ENCODE measurements at places on chromosomes 12 and 14. TPM values are rescaled to one million over a fixed set of nuclear protein-coding genes. Genes with fewer than 3 reads are reported as not detected.

DNA sequence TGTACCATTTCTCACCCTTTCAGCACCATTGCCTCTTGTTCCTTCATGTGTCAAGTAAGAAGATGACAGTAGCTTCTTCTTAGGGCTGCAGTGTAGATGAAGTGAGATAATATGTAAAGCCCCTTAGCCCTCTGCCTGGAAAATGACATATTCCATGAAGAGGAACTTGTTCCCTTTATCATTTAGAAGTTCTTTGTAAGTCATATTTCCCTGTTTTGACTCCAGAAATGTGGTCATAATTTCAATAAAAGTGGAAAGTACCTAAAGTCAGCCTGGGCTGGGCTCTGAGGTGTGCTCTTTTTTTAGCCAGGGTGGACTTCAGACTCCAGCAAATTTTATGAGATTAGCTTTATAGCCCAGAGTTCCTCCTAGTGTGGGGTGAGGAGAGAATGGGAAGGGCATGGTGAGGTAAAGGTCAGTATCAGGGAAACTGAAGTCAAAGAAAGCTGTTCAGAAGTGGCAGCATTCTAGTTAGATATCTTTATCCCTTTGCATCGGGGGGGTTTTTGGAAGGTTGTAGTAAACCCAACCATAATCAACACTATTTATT lies 92.5 kb downstream of the TMCC3 start:
- DNase-seq: no peak

DNA sequence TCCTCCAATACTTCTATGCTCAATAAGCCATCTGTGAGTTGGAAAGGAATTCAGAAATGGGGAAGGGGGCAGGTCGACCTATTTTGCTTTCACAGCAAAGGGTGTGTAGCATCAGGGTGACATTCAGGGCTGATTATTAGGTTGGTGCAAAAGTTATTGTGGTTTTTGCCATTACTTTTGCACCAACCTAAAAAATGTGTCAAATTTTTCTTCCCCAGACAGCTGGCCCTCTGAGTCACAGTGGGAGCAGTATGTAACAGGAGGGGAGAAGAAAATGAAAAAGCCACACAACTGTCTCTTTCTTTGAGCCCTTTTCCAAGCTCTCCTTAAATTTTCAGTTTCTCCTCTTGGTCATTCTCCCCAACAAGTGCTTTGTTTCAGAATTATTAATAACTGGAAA lies 47.1 kb upstream of the GZMB start:
- no peak for DNase-seq

Gene B3GNT4
- total RNA-seq: 9.1 TPM

GRCh38 chr14:62558451-62558850 lies 486.8 kb downstream of the KCNH5 start:
- no peak for DNase-seq

Gene CLEC2D
- 3.4 TPM for total RNA-seq

Gene KLHL33
- total RNA-seq: 0.44 TPM

Gene ISM2
- 0.88 TPM for total RNA-seq

Gene KRT3
- not detected for total RNA-seq

DNA sequence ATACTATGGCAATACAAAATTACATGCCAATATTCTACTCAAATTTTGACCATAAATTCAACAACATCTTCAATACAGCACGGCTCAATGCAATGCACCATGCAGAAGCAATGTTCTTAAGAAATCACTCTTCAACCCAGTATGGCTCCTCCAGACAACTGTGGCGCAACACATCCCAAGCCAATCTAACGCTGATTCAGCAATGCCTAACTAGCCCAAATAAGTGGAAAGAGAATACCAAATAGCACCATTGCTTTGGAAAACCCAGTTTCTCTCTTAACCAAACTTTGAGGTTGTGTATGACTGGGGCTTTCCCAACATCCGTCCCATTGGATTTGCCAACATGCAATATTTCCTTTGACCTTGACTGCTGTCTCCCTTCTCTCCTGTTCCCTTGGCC lies 211.1 kb upstream of the TBX3 start:
- no peak for DNase-seq

- DNase-seq: no peak
These were observed 29.1 kb upstream of the ZNF641 start for GRCh38 chr12:48379794-48380193.

Gene CCDC38
- total RNA-seq: not detected

DNA sequence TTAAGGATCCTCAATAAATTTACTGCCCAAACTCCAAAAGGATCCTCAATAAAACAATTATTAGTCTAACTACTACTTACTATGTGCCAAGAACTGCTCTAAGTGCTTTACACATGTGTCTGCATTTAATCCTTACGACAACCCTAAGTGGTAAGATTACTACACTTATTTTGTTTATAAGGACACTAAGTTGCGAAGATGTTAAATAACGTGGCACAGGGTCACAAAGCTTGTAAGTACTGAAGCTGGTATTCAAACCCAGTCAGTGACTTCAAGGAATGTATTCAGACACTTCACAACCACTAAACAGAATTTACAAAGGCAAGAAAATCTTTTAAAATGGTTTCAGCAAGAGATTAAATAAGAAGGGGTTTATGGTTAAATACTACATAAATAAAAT lies 13.0 kb downstream of the FERMT2 start:
- no peak for DNase-seq

DNA sequence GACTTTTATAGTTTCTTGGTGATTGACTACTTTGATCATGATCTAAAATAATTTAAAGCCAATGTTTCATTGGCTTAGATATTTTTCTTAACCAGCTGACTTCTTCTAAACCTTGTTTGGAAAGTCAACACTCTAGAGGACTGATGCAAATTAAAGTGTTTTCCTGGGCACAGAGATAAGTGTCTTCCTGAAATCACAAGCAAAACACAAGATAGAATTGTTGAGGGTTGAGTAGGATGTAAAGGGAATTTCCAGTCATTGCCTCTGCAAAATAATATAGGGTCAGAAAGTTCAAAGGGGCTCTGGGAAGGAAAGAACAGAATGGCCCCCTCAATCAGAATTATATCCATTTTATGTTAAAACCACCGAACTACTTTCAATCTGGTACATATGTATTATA lies 156.3 kb upstream of the LRIG3 start:
- DNase-seq: no peak

DNA sequence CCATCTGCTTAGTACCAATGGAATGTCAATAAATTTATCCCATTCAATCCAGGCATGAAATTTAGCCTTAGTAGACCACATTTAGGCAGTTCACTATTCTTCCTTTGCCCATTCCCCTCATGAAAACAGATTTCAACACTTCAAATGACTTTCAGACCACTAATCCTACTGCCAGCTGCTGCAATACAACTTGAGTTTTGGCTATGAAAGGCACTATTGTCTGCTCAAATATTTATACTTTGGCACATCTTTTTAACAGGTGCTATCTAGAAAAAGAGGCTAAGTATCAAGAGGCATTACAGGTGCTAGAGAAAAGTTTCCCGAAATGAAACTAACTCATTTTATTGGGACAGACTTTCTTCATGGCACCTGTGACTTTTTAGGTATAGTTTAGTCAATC lies 499.8 kb downstream of the C12orf50 start:
- DNase-seq: no peak

Gene TRHDE
- total RNA-seq: 61.3 TPM

DNA sequence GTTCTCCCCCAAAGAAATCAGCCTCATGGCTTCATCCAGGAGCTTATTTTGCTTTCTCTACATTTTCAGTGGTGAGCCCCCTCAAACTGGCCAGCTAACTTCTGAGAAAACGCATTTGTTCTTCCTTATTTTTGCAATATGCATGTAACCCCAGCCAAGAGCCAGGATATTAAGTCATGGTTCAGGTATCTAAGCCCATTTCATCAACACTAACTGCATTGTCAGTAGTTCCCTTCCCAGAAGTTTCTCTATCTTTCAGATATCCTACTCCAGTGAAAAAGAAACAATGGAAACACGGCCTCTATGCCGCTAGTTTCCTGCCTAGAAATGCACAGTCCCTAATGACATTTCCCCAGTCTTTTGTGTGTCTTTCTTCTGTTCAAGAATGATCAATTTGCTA lies 102.8 kb upstream of the RASSF8 start:
- no peak for DNase-seq

Gene TOGARAM1
- total RNA-seq: 51.7 TPM

DNA sequence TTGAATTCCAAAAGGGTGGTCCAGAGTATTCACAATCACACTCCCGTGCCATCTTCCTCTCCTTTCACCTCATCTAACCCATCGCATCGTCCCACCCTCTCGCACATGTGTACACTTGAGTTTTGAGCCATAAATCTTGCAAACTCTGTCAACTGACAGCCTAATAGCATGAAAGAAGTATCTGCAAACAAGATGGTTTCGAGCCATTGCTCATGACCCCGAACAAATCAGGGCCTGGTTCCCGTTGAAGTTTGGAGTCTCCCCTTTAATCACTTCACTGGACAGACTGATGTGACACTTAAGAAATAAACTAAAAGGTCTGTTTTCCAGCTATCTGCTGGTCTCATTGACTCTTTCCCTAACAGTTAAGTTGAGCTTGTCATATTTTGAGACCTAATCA lies 223.6 kb upstream of the SOX5 start:
- DNase-seq: no peak

DNA sequence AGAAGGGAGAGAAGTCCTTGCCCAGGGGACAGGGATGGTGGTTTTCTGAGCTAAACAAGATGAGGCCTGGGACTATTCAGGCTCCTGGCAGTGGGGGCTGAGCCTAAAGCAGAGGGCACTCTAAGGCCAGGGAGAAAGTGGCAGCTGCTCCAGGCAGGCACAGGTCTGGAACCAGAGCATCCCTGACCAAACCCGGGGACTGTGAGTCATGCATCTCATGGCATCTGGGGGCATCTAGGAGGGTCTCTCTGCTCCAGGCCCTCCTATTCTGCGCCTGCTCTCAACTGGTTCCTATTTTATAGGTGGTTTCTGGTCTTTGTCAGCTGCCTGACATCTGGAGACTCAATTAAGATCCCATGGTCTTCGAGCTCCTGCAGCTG lies 11.6 kb downstream of the KRT7 start:
- DNase-seq: no peak

DNA sequence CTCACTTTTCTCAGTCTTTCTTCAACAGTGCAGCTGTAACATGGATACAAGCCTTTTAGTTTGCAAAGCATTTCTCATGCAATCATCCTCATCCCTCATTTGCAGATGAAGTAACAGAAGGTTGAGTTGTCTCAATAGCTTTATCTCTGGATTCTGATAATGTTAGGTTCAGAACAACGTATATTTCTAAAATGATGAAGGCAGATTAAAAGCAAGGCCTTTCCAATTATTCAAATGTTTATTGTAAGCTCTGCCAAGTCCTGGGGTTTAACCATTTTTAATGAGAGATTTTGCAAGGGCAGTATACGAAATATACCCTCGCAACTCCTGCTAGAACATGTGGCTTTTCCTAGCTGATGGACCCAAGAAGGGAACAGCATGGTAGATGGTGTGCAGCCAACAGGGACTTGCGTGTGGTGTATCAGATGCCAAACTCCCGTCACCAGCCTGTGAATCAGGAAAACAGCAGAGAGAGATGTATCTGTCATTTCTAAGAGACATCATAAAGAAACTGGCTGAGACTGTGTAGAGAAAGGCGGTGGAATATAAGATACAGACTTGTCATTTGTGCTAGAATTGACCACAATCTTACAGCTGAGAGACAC lies 319.7 kb downstream of the MED13L start:
- DNase-seq: no peak

Gene NDRG2
- 895 TPM for total RNA-seq

Gene FAM181A
- 6.4 TPM for total RNA-seq

DNA sequence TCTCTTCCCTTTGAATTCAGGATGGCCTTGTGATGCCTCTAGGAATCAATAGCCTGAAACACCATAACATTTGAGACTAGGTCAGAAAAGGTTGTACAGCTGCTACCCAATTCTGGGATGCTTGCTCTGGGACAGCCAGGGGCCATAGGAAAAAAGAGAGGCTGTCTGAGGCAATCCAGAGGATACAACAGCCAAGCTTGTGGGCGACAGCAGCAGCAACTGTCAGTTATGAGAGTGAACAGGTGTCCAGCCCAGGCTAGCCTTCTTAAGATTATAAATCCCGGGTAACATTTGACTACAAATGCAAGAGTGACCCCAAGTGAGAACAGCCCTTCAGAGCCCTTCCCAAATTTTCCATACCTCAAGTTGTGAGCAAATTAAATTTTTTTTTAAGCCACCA lies 11.1 kb downstream of the DCN start:
- no peak for DNase-seq

DNA sequence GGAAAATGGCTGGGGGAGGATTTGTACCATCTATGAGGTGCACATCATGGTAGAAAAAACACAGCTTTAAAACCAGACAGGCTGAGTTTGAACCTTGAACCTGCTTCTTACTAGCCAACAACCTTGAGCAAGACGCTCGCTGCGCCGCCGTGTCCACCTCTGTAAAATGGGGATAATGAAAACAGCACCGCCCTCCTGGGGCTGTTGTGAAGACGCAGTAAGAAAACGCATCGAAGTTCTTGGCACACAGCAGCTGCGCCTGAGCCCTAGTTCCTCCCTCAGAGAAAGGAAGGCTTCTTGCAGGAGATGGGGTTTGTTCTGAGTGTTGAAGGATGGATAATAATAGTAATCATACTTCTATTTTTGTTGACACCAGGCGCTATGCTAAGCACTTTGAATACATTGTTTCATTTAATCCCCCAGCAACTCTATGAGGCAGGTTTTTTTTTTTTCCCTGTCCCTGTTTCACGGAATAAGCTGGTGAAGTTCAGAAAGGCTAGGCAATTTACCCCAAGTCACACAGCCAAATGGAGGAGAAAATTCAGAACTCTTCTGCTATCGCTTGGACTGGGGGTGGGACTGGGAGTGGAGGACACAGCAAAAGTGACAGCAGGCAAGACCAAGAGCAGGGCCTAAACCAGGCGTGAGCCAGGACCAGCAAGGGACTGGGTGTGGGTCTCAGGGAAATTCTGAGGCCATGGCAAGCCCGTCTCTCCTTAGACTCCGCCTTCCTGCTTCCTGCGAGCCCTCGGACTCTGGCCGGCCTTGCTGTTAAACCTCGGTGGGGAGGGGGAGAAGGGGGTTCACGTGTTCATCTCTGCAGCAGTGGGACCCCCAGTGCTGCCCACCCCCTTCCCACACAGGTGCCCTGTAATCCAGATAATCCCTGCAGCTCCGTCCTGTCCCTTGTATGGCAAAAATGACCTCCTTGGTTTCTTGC lies 97.5 kb downstream of the LRRC74A start:
- DNase-seq: no peak

Gene IL31
- not detected for total RNA-seq

Gene REM2
- total RNA-seq: 0.83 TPM

Gene SAMD15
- 3.3 TPM for total RNA-seq

DNA sequence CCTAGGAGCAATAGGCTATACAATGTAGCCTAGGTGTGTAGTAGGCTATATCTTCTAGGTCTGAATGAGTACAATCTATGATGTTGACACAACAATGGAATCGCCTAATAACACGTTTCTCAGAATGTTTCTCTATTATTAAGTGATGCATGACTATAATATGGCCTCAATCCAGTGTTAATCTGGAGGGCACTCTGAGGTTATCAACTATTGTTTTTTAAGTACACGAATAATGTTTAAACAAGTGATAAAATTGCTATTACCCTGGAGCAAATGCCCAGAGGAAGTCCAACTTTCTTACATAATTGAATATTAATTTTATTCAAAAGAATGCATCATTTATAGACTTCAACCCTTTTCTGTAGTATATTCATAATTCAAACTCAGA lies 16.4 kb upstream of the CNIH1 start:
- no peak for DNase-seq

- no peak for DNase-seq
These were observed 84.8 kb upstream of the KITLG start for GRCh38 chr12:88665071-88665470.
